ENCODE measurements at places on chromosomes 12 and 14.

- no peak for DNase-seq
Measured at GRCh38 chr14:29168149-29168548, 401.6 kb downstream of the FOXG1 start.

GRCh38 chr14:45253754-45254310 lies 830 bp upstream of the MIS18BP1 start:
- no peak for DNase-seq

GRCh38 chr12:113261847-113262470 lies 40.7 kb downstream of the TPCN1 start:
- DNase-seq, result peak; percentile 56

DNA sequence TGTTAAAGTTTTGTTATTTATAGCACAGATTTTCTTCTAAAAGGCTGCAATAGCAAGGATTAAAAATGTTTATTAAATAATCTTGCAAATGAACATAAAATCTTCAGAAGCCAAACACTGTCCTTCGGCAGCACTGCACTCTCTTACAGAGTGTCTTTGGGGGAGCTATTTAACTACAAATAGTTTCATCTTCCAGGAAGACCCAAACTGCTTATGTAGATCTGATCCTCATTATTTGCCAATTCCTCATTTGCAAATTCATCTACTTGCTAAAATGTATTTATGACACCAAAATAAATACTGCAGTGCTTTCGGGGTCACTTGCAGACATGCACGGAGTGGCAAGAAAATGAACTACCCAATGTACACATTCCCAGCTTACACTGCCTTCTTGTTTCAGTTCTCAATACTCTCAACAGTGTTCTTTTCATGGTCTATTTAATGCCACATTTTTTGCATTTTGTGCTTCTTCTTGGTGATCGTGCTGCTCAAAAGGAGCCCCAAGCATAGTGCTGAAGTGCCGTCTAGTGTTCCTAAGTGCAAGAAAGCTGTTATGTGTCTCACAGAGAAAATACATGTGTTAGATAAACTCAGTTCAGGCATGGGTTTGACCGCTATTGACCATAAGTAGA lies 128.1 kb downstream of the PRKD1 start:
- no peak for DNase-seq

DNA sequence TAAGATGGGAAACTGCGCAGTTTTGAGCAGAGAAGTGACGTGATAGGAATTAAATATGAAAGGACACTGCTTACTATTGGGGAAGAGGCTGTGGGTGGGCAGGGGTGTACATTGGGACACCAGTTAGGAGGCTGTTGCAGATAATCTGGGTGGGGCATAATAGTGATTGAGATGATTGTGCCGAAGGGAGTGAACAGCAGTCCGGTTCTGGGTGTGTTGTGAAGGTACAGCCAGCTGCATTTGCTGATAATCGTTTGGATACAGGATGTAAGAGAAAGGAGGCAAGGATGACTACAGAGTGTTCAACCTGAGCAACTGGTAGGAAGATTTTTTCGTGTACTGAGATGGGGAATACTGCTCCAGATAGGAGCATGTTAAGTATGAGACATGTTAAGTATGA lies 205.2 kb upstream of the NEDD1 start:
- no peak for DNase-seq

GRCh38 chr12:23217667-23218066 lies 592.7 kb downstream of the ETNK1 start:
- no peak for DNase-seq

GRCh38 chr12:72511498-72511897 lies 239.3 kb downstream of the TRHDE start:
- DNase-seq, result no peak

DNA sequence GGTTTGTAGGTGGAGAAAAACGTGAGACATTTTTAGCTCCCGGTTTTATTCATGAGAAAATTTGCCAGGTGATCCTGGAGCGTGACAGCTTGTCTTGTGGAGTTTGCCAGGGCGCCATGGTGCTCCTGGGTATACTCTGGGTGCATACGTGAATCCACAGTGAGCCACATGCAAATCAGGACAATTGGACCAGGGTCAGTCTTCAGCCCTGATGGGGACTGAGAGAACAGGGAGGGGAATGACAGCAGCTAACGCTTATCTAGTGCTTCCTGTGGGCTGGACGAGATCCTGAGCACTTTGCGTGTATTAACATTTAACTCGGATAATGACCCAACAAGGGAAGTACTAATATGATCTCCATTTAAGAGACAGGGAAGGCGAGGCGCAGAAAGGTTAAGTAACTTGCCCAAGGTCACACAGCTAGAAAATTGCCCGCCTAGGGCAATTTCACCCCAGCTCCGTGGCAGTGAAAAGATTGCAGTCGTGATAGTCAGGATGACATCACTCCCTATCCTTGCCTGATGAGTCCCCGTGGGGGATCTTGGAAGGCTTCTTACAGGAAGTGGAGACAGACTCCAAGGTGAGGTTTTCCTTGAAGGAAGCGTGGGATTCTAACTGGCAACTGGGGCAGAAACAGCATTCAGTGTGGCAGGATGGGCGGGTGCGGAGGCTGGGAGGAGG lies 118.4 kb upstream of the NCOR2 start:
- no peak for DNase-seq

- no peak for DNase-seq
Measured at GRCh38 chr12:64531665-64532334, 78.5 kb upstream of the RASSF3 start.

DNA sequence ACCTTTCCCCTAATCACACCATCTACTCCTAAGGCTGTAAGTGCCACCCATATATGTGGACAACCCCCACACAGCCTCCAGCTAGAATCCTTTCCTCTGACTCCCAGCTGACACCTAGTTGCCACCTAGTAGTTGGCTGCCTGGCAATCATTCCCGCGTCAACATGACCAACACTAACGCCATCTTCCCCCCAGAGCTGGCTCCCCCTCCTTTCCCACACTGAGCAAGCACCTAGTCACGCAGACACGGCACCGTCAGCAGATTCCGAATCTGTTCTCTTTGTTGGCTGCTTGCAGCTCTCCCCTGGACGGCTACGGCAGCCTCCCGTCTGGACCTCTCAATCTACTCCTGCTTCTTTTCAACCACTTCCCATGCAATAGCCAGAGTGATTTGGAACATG lies 27.7 kb downstream of the UBR7 start:
- DNase-seq, result no peak

- DNase-seq, result no peak
Measured at GRCh38 chr12:1929985-1930802, 11.7 kb upstream of the CACNA2D4 start.

DNA sequence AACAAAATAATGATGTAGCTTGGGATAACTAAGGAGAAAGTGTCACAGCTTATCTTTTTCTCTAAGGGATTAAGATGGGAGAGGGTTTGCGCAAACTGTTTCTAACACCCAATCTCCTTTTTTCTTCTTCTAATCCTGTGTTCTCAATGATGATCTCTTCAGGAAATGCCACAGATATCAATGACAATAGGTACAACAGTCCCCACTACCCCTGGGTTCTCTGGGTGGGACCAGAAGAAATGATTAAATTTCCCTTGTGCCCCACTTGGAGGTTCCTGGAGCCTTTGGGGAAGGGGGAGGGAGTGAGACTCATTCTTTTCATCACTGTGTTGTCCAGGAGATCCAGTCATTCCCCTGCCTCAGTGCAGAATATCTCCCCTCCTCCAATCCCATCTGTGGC lies 8.6 kb upstream of the PIP4K2C start:
- no peak for DNase-seq

DNA sequence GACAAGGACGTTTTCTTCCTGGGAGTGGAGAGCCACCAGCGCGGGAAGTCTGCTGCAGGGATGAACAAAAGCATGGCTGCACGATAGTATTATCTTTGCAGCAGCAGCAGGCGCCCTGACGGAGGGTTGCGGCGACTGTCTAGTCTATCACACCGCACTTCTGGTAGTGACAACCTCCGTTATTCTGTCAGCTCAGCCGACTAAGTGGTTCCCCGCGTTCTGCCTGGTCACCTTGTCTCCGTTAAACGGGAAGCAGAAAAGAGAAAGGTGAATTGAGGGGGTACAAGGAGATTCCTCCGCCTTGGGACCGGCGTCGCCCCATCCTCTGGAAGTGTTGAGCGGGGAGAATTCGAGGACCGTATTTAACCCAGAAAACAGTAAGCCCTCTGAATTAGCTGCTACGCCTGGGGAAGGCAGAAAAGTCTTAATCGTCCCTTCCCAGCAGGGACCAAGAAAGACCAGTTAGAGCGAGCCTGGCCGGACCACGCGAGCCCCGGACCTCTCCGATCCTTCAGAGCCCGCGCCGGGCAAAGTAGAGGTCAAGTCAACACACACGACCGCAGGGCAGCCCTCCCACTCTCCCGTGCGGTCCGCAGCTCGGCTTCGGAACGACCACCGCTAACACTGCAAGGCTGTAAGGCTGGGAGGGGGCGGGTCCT lies 536 bp upstream of the DAAM1 start:
- peak; percentile 52 for DNase-seq

- DNase-seq, result no peak
Measured at GRCh38 chr12:38431921-38432320, 115.3 kb downstream of the ALG10B start.

GRCh38 chr12:71626098-71626497 lies 37.5 kb downstream of the ZFC3H1 start:
- DNase-seq, result no peak

DNA sequence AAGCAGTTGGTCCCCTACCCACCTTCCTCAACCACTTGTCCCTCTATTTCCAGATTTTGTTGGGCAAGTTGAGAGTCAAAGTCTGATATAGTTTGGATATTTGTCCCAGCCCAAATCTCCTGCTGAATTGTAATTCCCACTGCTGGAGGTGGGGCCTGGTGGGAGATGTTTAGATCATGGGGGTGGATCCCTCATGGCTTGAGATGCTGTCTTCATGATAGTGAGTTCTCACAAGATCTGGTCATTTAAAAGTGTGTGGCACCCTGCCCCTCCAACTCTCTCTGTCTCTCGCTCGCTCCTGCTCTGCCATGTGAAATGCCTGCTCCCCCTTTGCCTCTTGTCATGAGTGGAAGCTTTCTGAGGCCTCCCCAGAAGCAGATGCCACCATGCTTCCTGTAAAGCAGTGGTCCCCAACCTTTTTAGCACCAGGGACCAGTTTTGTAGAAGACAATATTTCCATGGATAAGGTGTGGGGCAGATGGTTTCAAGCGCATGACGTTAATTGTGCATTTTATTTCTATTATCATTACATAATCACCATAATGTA lies 37.3 kb upstream of the BCL11B start:
- no peak for DNase-seq

DNA sequence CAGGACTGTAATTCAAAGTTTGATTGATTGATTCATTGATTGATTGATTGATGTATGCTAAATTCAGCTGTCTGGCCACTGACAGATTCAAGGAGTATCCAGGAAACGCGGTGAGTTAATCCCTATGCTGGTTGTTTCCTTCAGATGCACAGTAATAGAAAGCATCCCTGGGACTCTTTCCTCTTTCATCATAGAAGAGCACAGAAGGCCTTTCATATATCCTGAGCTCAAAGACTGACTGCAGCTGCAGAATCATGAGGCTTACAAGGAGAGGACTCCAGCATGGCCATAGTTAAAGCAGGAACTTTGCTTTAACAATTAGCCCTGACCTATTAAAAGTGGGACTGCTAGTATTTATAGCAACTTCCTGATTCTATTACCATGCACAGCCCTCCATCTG lies 187.7 kb upstream of the TMTC1 start:
- no peak for DNase-seq

GRCh38 chr12:72273499-72273837 lies 1.3 kb downstream of the TRHDE start:
- DNase-seq, result no peak

DNA sequence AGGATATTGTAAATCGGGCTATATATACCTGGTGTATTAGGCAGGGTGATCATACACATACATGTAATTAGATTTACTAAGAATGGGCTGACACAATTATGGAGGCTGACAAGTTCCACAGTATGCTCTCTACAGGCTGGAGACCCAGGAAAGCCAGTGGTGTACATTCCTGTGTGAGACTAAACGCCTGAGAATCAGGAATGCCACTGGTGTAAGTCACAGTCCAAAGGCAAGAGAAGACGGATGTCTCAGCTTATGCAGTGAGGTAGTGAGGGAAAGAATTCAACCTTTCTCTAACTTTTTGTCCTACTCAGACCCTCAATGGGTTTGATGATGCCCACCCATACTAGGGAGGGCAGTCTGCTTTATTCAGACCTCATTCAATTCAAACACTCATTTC lies 57.1 kb downstream of the METTL25 start:
- no peak for DNase-seq

DNA sequence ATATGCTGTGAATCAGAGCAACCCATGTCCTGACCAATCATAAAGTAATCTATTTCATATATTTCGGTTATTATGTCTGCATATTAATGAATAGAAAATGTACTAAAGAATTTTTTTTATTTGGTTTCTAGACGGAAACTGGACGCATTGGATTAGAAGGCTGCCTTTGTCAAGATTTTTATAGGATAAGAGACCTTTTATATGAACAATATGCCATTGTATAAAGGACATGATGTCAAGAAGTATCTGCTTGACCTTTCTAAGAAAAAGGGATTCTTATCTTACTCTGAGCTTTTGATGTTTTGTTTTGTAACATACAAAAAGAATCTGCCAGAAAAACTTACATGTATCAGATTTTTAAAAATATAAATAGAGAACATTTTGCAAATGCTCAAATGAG lies 39.8 kb downstream of the CPSF2 start:
- no peak for DNase-seq

DNA sequence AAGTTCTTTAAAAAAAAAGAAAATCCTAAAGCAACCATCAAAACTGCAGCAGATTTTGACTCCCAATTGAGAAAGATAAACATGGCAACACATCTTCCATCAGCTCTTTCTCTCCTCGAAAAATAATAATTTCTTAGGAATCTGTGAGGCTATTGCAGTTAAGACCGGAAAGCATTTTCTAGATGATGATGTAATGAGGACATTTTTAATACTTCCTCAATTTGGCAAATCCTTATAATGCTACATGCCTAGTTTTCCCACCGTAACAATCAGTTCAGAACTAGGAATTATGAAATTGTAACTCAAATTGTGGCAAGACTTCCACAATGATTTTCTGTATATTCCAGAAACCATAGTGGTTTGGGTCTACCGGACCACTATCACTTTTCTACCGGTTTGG lies 180.9 kb upstream of the PDE3A start:
- no peak for DNase-seq

- no peak for DNase-seq
Measured at GRCh38 chr12:20588042-20588441, 107.1 kb upstream of the SLCO1C1 start.

DNA sequence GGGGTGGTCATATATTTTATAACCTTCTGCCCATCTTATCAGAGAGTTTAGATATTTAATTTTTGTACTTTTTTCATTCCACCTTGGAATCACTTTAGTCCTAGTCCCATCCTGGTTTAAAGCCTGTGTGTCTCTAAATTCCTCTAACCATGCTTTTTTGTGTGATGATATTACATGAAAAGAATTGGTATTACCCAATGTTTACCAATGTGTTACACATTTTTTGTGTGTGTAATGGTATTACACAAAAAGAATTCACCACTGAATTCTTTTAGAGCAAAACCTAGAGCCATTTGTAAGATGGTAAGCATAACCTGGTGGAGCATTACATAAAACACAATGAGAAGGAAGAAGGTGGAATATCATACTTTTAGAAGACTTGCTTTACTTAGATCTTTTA lies 77.5 kb downstream of the FAR2 start:
- DNase-seq, result no peak
